Activated T-helper 1 cell treated with anti-CD3 and anti-CD28 coated beads, Interleukin-2, amount 50 U/mL, for 16 hours (primary cell): ENCODE measurements at places on chromosomes 7 and 10.

DNA sequence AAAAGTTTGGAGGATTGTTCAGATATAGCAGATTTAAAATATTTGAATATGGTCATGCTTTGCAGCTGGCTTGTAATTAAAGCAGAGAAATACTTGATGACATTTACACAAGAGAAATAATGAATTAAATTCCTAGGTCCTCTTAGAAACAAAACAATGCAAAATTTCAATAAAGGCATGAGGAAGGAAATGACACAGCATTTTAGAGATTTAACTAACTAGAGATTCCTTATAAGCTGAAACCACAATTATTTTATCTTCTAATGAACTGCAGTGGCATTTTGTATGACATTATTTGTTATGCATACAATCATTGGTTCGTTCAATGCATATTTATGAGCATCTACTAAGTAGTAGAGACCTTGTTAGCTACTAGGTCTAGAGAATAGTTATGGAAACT lies 490.9 kb downstream of the ZWINT start:
- DNase-seq = no peak

DNA sequence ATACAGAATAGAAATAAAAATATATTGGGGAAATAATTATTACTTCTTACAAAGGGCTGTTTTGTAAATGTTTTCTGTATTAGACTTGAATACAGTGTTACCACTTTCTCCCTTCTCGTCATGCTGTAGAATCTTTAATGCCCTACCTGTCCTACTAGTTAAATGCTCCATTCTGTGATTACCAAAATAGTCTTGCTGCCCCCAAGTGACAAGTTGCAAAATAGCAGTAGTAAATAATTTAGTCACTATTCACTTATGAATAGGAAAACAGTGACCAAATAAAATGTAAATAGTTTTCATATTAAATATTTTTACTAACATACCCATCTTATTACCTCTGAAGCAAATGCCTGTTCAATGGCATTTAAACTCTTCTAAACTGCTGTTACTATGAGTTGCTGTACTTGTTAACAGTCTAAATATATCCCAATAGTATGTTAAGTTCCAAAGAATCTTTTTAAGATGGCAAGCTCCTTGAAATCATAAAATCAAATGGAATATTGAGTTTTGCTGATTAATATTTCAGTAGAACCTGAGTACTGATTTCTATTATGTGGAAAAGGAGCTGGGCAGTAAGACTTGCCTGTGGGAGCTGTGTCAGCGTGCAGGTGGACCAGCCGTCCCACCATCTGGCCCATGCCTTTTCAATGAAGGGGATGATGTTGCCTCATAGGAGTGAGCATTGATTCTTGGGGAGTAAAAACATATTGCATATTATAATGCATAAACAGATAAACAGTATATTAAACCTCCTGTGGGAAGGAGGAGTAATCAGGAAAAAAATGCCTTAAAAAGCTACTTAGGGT lies 18.1 kb upstream of the OIT3 start:
- DNase-seq = no peak

- DNase-seq = no peak
Measured at GRCh38 chr10:72459301-72459700, 104.6 kb upstream of the DNAJB12 start.

GRCh38 chr7:81886211-81886764 lies 116.4 kb upstream of the HGF start:
- DNase-seq = no peak

- no peak for DNase-seq
Measured at GRCh38 chr7:92425311-92425947, 21.9 kb upstream of the GATAD1 start.

GRCh38 chr10:91668913-91669312 lies 36.0 kb upstream of the PPP1R3C start:
- no peak for DNase-seq

- DNase-seq = no peak
Measured at GRCh38 chr7:140247559-140247958, 70.8 kb upstream of the KDM7A start.
